ENCODE measurements at places on chromosomes 12 and 14.

DNA sequence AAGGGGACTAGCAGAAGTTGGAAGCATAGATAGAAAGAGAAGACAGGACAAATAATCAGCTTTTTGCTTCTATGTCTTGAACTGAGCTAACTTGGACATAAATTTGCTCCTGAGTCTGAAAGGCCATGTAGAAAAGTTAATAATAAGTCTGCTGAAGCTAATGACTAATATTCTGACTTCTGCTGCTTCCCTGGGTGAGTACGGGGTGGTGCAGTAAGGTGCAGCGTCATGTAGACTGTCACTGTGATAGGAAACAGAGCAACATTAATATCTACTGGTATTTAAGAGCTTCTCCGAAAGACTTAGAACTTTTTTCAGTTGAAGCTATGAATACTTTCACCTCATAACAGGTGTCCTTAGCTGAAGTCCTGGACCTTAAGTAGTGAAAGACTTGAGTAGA lies 34.1 kb upstream of the CPM start:
- DNase-seq, result no peak

DNA sequence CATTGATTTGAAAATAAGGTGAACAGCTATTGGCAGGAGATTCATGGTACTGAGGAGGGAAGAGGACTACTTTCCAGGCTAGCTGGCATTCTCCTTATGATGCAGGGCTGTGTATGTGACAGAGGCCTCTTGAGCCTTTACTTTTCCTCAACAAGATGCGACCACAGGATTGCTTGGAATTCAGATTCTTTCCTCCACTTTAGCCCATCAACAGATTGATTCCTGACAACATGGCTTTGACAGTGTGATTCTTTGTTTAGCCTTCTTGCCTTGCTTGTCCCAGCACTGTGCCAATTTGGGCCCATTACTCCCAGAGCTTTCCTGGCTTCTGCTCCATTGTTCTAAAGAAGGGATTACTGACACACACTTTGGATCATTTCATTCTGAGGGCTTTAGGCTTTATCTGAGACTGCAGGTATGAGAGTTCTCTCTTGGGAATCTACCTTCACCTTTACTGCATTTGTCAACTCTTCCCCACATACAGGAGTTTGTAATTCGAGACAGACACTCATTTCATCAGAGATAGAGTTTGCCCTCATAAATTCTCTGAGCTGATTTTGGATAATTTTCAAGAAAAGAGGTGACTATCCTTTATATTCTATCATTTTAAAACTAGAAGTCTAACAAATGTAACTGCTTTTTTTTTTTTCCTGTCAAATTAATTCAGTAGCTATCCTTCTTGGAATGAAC lies 206.4 kb upstream of the GZMB start:
- DNase-seq, result no peak

- DNase-seq, result peak; percentile 38
Measured at GRCh38 chr12:98653866-98654493, 8.9 kb downstream of the APAF1 start.

- DNase-seq, result no peak
Measured at GRCh38 chr14:54772451-54772881, 130.2 kb downstream of the GCH1 start.

GRCh38 chr14:59769586-59769985 lies 101.0 kb downstream of the RTN1 start:
- no peak for DNase-seq

GRCh38 chr12:77996670-77997069 lies 166.0 kb downstream of the NAV3 start:
- no peak for DNase-seq

- DNase-seq, result peak; percentile 96
Measured at GRCh38 chr14:51873221-51873893, 12.9 kb downstream of the GNG2 start.

GRCh38 chr12:2551412-2551900 lies 243.3 kb upstream of the FKBP4 start:
- no peak for DNase-seq

- DNase-seq, result no peak
Measured at GRCh38 chr12:24555730-24556129, 393.2 kb downstream of the BCAT1 start.

DNA sequence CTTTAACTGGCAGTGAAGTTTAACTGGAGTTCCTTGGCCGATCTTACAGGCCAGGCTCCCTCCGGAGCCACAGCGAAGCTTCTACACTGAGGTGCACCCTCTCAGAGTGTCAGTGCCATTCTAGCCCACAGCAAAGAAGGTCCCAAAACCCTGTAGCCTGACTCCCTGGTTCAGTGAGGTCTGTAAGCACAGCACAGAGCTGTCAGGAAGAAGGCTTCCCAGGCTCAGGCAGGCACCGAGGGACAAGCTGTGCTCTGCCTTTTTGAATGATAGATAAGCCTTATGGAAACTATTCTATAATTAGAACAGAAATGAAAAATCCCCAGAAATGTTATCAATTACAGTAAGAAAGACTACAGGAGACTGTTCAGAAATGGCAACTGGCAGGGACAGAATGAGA lies 40.2 kb downstream of the MOK start:
- DNase-seq, result no peak

DNA sequence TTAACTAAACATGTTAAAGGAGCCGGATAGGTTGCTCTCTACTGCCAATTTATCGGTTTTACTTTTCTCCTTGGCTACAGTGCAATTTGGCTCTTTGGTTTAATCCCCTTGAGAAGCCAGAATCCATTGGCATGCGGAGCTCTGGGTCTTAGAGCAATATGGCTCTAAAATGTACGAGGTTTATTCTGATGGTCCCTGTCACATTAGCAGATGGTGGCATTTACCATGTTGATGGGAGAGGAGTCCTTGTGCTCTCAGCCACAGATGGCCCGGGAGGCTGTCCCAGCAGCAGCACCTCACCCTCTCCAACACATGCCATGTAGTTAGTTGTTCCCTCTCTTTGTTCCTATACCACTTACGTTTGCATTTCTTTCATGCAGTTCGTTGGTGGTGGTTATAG lies 179.7 kb downstream of the RGS6 start:
- no peak for DNase-seq

DNA sequence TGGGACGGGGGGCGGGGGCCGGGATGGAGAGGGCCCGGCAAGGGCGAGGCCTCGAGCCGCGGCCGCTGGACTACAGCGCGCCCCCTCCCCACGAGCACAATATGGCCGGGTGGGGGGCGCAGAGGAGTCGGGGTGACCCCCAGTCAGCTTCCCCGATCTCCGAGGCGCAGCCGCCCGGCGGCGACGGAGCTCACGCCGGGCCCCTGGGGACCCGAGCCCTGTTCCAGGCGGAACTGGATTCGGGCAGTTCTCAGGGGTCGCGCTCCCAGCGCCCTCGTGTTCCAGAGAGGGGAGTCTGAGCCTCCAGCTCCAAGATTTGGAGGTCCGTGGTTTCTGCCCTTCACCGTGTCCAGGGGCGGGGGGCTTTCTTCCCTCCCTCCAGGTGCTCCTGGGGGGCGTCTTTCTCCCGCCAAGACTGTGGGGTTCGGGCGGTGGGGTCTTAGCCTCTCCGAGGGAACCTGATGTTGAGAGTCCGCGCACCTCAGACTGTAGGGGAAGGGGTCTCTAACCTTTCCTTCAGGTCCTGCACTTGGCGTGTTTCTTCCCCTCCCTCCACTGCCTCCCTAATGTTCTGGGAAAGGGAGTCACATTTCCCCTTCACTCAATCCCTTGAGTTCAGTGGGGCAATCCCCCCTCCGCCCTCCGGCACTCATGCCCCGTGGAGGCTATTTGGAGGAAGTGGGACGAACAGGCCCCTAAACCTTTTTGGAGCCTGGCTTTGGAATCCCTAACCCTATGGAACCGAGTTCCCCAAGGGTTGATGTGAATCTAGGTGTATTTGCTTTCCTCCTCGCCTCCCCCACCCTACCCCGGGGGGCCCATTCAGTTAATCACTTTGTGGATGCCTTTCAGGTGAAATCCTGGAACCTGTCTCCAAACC lies 584 bp downstream of the ACVR1B start:
- DNase-seq, result no peak

GRCh38 chr14:89625244-89625713 lies 208.2 kb upstream of the FOXN3 start:
- DNase-seq, result no peak
